ENCODE measurements at places on chromosomes 11 and 22.

- no peak for DNase-seq
Measured at GRCh38 chr11:27353593-27354358, 9.2 kb downstream of the CCDC34 start.

DNA sequence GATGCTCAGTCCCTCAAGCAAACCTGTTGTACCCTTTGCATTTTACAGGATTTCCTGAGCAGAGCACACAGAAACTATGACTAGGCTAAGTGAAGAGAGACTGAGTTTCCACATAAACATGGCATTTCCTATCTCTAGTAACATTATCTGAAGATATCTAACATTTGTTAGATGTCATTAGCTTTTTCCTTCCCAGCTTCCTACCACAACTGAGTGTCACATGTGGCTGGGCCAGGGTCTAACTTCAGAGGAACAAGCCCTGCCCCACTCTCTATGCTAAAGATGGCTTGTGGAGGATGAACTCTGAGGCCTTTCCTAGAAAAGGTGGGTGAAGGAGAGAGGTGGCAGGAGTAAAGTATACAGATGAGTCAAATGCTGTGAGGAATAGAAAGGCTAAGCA lies 16.5 kb downstream of the C22orf42 start:
- no peak for DNase-seq

- DNase-seq, result no peak
Measured at GRCh38 chr11:14454861-14455632, 44.6 kb downstream of the COPB1 start.

- no peak for DNase-seq
Measured at GRCh38 chr11:132772703-132773545, 759.4 kb downstream of the OPCML start.

DNA sequence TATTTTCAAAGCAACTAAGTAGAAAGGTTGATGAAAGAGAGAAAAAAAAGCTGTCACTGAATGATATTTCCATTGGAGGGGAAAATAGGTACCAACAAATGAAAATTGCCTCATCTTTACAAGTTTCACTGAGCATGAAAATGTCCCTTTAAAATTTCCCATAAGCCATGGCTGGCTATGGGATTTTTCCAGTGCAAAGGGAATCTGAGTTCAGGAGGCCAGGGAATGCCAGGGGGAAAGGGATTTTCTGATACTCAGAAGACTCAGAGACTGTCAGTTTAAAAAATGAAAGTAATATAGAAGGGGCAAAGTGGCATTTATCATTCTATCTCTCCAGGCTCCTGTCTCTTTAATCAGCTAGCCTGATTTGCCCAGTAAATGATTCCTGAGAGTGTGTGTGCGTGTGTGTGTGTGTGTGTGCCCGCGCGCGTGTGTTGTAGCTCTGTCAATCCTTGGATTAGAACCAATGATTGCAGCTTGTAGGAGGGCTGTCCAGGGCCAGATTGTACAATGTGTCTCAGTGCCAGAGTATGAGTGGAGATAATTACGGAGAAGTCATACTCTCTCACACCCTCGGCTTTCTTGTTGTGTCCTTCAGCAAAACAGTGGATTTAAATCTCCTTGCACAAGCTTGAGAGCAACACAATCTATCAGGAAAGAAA lies at the start of gene NTM:
TSS of gene NTM (plus strand) at position 526 of the 662 bp plus-strand sequence.
- no peak for DNase-seq

GRCh38 chr11:110689306-110689705 lies 22.9 kb downstream of the ARHGAP20 start:
- DNase-seq, result no peak

- DNase-seq, result no peak
Measured at GRCh38 chr11:1439341-1439740, 47.2 kb downstream of the MOB2 start.

- no peak for DNase-seq
Measured at GRCh38 chr22:42399315-42400271, 32.6 kb downstream of the NFAM1 start.

- DNase-seq, result no peak
Measured at GRCh38 chr11:130760515-130761125, 155.7 kb downstream of the SNX19 start.

GRCh38 chr22:27397036-27397953 lies 404.3 kb downstream of the MN1 start:
- DNase-seq, result no peak

- DNase-seq, result no peak
Measured at GRCh38 chr11:12173111-12173510, 62.7 kb downstream of the MICAL2 start.

- DNase-seq, result no peak
Measured at GRCh38 chr11:134252346-134253187, 585 bp downstream of the THYN1 start.

DNA sequence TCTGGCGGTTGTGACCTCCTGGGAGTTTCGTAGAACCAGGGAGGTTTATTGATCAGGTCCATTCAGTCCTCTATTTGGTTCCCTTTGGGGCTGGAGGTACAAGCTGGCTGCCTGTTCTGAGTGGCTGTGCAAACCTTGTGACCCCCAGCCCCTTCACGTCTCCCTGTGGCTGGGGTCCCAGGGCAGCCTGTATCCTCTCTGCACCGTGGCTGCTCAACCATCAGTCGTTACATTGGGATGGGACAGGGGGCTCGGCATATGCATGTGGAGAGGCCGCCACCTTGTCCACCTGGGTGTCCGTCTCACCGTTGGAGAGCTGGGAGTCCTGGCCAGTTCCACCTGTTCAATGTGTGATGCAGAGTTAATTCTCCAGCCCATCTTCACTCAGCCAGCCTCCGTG lies 195.7 kb downstream of the TBC1D22A start:
- no peak for DNase-seq

GRCh38 chr11:112658431-112658878 lies 302.8 kb upstream of the NCAM1 start:
- no peak for DNase-seq

DNA sequence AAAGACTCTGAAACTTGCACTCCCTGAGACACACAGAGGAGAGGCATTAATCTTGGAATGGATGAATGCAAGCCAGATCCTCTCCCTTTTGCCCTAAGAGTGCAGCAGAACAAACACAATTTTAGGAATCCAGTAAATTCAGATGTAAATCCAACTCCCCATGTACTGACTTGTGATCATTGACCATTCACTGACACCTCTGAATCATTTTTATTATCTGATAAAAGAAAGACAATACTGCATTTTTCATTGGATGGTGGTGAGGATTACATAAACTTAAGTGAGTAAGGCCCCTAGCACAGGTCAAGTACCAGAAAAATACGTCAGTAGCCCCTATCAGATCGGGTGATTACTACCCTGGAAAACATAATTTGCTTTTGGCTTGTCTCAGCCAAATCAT lies 782.9 kb upstream of the API5 start:
- no peak for DNase-seq

DNA sequence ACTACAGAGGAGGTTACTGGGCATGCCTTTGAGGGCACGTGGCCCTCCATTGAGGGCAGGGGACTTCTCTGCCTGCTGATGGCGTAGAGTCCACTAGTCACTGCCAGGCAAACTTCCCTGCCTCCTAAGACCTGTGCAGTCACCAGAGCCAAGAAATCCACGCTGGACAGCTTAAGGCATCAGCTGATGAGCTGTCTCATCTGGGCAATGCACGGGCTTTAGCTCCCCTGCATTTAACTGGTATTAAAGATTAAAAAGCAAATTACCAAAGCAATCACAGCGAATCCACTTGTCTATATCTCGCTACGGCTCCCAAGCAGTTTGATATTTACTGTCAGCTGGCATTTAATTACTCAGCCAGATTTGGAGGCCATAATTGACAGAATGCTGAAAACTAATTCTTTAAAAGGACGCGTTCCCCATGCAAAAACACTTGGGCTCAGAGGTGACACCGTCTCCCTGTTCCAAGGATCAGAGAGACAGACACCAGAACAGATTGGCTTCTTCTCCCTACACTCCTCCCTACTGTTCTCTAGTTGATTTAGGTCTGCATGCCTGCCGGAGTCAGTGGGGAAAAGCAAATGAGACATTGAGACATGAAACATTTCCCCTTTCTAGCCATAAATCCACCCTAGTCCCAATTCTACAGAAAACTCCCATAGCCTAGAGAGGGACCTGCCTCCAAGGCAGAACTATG lies 68.5 kb downstream of the SPATA19 start:
- no peak for DNase-seq

DNA sequence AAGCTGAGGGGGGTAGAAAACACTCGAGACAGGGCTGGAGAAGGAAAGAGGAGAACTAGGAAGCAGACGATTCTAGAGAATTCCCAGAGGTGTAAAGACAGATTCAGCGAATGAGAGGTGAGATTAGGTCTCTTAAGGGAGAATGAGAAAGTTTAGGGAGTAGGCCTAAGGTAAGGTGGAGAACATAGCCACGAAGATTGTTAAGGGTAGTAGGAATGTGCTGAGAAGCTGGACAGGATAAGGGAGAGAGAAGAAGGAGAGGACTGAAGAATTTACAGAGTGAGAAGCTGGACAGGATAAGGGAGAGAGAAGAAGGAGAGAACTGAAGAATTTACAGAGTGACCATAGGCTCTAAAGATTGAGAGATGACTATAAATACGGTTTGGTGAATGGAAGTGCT lies 908 bp downstream of the PPME1 start:
- no peak for DNase-seq

DNA sequence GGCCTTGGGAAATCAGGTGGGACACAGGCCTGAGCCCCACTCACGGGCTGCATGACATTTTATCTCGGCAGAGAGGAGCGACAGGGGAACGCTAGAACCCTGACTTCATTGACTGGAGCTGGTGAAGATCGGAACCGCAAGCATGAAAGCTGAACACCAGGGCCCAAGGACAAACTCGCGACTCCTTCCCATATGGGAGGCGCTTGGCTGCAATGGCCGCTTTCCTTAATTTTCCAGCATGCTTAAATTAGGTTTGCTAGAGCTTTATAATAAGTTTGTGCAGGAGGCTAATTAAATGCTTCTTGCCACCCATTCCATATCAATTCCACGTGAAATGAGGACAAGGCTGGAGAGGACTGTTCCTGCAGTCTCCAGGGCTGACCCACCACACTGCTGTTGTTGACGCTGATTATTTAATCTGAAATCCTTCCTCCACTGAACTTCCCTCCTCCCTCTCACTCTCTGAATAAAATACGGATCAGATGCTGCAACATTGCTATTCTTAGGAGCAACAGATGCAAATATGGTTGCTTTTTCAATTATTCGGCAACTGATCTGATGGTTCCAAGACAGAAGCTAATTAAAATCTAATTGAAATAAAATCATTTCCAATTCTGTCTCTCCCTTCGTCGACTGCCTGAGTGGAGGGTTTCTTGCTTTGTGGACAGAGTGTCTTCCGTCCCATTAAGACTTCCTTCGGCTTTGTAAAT lies 692.9 kb downstream of the OPCML start:
- DNase-seq, result no peak

- no peak for DNase-seq
Measured at GRCh38 chr11:101003468-101003867, 126.1 kb downstream of the PGR start.

- DNase-seq, result no peak
Measured at GRCh38 chr11:83600661-83601060, 314.5 kb upstream of the CCDC90B start.

- DNase-seq, result no peak
Measured at GRCh38 chr11:100536979-100537378, 150.1 kb upstream of the ARHGAP42 start.

DNA sequence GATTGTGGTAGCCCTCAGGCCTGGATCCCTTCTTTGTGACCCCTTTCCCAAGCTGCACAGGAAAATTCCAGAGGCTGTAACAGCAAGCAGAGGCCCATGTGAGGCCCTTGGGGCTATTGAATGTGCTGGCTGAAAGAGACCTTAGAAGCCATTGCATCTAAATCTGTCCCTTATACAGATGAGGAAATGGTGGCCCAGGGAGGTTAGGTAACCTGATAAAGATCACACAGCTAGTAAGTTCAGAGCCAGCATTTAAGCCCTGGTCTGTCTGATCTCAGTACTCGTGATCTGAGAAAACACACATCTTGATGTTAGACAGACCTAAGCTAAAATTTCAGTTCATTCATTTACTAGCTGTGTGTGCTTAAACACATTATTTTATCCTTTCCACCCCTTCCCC lies 115.9 kb upstream of the TBCEL start:
- no peak for DNase-seq

DNA sequence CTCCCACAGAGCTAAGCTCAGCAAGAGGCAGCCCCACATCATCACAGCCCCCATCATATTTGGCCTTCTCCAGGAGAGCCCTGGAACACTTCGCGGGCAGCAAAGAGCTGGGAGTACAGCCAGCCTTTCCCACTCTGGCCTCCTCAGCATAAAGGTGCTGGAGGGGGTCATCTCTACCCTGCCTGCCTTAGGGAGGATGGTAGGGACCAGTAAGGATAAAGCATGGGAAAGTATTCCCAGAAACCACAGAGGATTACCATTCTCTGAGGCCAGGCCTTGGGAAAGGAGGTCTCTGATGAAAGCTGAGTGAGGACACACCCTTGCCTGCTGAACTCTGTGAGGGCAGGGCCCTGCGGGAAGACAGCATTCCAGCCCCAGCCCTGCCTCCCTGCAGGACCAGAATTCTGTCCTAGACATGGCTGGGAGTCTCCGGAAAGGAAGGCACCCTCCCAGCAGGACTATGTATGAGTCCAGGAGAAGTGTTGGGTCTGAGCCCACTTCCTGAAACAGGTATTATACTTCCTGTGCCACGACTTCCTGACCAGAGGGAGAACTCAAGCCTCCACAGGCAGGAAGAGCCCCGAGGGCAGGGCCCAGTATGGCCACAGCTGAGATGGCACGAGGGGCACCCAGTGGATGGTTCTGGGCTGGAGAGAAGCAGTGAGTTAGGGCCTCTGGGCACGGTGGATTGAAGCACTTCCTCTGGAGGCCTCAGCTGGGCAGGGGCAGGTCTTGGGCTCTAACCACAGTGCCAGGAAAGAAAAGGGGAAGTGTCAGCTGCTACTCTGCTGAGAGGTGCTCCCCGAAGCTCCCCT lies 12.9 kb upstream of the CASTOR1 start:
- no peak for DNase-seq

DNA sequence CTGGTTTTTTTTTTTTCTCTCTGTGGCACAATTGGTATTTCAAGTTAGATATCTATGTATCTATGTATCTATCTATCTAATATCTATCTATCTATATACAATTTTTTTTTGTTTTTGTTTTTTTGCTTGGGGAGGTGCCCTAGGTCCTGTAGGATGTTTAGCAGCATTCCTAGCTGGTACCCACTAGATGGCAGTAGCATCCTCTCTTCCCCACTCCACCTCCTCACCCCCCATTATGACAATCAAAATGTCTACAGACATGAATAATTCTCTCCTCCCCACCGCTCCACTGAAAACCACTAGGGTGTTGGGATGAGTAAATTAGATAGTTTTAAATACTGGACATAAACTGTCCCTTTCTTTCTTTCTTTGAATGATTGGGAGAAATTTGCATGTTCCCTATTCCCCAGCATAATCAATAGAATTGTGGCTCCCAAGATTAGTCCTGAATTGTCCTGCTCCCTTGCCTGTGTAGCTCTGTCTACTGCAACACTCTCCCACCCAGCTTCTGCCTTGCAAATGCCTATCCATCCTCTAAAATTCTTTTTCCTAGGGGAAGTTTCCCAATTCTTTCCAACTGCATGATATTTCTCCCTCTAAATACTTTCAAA lies 1152.4 kb downstream of the LRRC4C start:
- no peak for DNase-seq

GRCh38 chr11:69088676-69089146 lies 40.0 kb downstream of the TPCN2 start:
- DNase-seq, result peak; percentile 63
